Activated naive CD4-positive, alpha-beta T cell treated with anti-CD3 and anti-CD28 coated beads, Interleukin-2, amount 50 U/mL, for 16 hours (primary cell): ENCODE measurements at places on chromosomes 6 and 20.

- no peak for DNase-seq
Observed at GRCh38 chr20:50267041-50267865, 76.6 kb downstream of the CEBPB start.

DNA sequence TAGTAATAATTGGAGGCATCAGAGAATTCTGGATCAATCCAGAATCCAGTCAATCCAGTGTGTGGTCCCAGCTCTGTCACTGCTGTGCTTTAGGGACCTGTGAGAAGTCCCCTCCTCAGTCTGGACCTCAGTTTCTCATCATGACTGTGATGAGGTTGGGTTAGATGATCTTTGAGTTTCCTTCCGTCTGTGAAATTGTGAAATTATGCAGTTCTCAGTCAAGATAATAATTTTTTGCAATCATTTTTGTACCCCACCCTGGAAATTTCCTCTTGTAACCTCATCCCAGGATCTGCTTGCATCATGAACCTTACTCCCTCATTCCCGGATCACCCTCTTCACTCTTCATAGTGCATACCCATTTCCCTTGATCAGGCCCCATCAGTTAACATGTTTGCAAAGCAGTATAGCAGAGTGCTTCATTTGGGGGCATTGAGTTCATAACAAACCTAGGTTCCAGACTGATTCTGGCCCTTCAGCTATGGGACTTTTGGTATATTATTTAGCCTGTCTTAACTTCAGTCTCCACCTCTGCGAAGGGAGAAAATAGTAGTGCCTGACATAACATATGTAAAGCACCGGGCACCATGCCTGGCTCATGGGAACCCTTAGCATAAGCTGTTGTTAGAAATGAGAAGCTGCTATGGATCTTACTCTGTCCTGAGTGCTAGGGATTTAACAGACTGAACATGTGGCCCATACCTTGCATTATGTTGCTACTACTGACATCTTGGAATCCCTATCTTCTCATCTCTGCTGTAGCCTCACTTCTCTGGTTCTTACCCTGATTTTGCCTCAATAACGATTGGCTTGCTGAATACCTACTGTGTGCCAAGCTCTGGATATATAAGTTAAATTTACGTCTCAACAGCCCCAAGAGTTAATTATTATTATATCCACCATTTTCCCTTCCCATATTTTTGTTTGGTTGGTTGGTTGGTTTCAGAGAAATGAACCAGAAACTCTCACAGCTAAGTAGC is 1.3 kb downstream of the ZNF76 start:
- no peak for DNase-seq

GRCh38 chr6:74550821-74551220 is 655.0 kb downstream of the COL12A1 start:
- no peak for DNase-seq

GRCh38 chr20:63011798-63012197 is 5.0 kb upstream of the BHLHE23 start:
- no peak for DNase-seq

DNA sequence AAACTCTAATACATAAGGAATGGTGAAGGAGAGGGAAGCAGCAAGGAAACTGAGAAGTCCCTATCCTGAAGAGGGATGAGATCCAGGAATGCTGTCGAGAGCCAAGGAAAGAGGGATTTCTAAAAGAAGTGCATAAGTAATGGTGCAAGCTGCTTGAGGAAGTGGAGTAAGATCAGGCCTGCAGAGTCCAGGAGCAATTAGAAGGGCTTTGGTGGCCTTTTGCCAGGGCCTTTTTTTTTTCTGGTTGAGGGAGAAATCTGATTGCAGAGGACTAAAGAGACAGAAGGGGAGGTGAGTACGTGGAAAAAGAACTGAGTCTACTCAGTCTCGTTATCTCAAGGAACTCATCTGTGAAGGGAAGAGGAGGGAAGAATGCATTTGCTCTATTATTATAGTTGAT is 396.2 kb downstream of the UTRN start:
- DNase-seq, result no peak
